LHCN-M2 (cell line): ENCODE measurements at places on chromosomes 3 and 15. TPM values are rescaled to one million over a fixed set of nuclear protein-coding genes. Genes with fewer than 3 reads are reported as not detected.

The GRAMD2A gene
- 0.06 TPM in 1 of 2 replicates, not detected in the other for total RNA-seq

The PRSS50 gene
- total RNA-seq, result not detected in 2 replicates

The TMEM266 gene
- total RNA-seq, result not detected in 2 replicates

The SH2D7 gene
- not detected in 2 replicates for total RNA-seq

The PLCB2 gene
- 0.75 and 1.9 TPM in 2 replicates for total RNA-seq

The UCN2 gene
- 1.7 and 1.8 TPM in 2 replicates for total RNA-seq

The BLOC1S6 gene
- 77.1 and 80.0 TPM in 2 replicates for total RNA-seq

The CELSR3 gene
- total RNA-seq, result 4.3 and 4.5 TPM in 2 replicates

The DUOXA1 gene
- total RNA-seq, result not detected in 2 replicates
